ENCODE measurements at places on chromosomes 1 and 21.

DNA sequence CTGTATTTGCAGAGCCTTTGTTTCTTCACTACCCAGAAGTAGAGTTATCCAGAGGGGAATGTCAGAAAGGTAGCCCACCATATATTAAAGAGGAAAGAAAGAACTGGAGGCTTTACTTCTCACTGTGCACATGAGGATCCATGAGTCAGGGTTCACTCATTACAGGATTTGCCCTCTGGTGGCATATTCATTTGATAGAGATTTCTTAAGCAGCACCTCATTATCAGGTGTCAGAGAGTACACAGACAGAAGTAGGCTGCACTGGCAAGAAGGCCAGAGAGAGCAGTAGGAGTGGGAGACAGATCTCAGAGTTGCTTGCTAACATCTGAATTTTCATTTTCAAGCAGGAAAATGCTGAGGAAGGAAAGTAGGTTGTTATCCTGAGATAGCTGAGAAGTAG, 123.8 kb downstream of the PIK3R3 start:
- DNase-seq = no peak

- no peak for DNase-seq
These were observed 2.3 kb upstream of the IVL start for GRCh38 chr1:152906023-152906565.

GRCh38 chr1:10848109-10848684, 51.8 kb upstream of the CASZ1 start:
- DNase-seq = no peak

- no peak for DNase-seq
These were observed 65.9 kb upstream of the GADD45A start for GRCh38 chr1:67619080-67619479.

- no peak for DNase-seq
These were observed 1.5 kb downstream of the SLAMF6 start for GRCh38 chr1:160521554-160521953.

DNA sequence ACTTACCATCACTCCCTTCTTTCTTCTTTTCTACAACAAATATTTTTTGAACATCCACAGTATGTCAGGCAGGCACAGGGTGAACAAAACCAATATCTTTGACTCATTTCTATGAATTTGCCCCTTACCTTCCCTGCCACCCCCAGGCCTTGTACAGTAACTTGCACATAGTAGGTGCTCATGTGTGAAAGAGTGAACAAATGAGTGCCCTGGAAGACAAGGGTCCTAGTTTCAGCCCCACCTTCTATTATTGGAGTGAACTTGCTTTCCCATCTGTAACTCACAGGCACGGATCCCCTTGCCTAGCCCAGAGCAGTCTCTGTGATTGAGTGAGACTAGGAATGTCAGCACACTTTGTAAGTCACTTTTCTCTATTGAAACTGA, 12.8 kb downstream of the ZDHHC18 start:
- no peak for DNase-seq

DNA sequence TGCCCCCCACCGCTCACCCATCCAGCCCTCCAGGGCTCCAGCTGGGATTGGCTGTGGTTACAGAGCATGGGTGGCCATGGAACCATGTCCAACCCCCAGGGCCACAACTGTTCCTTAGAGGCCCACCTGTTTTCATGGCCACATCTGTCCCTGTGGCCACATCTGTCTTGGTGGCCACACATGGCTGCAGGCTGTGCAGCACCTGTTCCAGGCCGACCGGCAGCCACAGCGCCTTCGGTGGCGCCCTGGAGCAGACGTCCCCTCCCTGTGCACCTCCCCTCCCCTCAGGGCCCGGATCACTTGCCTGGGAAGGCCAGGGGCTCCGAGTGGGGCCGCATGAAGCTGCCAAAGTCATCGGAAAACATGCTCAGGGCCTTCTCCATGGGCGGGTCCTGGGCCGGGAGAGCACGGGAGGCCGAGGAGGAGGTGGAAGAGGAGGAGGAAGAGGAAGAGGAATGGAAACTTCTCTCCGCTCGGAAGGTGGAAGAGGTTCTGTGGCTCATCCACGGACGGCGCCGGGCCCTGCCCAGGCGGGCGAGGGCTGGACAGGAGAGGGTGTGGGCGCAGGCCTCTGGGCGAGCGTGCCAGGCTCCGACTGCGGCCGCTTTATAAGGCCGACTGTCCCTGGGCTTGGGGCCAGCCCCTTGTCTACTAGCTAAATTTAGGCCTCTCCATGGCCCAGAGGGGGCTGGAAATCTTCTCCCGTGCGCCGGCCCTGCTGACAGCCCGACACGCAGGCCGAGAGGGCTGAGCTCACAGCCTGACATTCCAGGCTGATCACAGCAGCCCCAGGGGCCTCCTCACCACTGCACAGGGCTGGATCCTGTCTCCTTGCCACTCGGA, at the start of gene HSPB7:
TSS of gene HSPB7 (minus strand) at position 583 of the 843 bp plus-strand sequence. CDS start at position 503, 80 bp downstream.
- no peak for DNase-seq

DNA sequence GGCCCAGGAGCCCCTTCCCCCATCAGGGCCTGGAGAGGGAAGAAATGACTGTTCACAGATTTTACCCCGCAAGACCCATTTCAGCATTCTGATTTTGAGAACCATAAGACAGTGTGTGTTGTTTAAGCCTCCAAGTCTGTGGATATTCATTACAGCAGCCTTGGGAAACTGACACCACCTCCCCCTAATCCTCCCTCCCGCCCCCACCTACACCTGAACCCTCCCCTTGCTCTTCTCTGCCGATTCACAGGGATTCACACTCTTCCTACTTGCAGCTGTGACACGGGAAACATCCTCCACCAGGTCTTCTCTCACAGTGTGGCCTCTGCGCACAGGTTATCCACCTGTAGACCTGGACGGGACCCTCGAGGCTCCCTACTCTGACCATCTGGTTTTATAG, 50.1 kb downstream of the RIPK4 start:
- no peak for DNase-seq

GRCh38 chr1:244988521-244988920, 124.2 kb upstream of the HNRNPU start:
- no peak for DNase-seq

Measured in stimulated activated CD4-positive, alpha-beta T cell treated with anti-CD3 and anti-CD28 coated beads, Interleukin-1b, Interleukin-23, amount 100 ng/mL, for 1 hour (primary cell).